HTR-8/SVneo (cell line): ENCODE measurements at places on chromosomes 5 and 9.

DNA sequence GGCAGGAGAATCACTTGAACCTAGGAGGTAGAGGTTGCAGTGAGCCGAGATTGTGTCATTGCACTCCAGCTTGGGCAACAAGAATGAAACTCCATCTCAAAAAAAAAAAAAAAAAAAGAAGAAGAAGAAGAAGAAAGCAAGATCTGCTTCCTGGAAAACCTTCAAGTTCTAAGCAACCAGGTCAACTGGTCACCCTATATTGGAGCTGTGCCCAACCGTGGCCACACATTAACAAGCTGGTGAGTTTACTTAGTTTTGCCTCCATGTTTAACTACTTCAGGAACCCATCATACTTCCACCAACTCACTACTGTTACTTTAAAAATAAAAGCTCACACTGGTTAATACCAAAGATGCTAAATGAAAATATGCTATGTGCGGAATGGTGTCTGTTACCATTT lies 12.3 kb upstream of the SKP1 start:
- DNase-seq = no peak

DNA sequence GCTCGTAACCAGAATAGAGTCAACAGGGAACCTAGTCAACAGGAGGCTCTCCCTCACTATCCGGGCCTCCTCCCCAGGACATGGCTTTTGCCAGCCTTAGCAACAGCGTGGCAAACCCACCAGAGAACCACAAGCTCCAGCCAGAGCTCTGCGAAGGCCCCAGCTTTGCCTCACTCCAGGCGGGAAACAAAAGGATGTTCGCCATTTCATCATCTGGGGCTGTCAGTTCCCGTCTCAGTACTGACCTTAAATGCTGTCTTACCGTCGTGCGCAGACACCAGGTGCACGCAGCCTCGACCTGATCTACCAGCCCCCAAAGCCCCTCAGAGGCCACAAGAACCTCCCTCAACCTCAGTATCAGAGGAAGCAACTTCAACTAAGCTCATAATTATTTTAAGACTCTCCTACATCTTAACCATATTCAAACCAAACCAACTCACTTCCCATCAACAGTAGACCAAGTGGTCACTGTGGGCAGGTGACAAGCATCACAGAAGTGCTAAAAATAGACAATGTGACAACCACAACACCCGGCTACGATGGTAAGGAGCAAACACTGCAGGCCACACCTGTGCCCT lies 71.4 kb downstream of the SEMA4D start:
- no peak for DNase-seq

- no peak for DNase-seq
Measured at GRCh38 chr5:32197032-32197431, 22.9 kb upstream of the GOLPH3 start.

DNA sequence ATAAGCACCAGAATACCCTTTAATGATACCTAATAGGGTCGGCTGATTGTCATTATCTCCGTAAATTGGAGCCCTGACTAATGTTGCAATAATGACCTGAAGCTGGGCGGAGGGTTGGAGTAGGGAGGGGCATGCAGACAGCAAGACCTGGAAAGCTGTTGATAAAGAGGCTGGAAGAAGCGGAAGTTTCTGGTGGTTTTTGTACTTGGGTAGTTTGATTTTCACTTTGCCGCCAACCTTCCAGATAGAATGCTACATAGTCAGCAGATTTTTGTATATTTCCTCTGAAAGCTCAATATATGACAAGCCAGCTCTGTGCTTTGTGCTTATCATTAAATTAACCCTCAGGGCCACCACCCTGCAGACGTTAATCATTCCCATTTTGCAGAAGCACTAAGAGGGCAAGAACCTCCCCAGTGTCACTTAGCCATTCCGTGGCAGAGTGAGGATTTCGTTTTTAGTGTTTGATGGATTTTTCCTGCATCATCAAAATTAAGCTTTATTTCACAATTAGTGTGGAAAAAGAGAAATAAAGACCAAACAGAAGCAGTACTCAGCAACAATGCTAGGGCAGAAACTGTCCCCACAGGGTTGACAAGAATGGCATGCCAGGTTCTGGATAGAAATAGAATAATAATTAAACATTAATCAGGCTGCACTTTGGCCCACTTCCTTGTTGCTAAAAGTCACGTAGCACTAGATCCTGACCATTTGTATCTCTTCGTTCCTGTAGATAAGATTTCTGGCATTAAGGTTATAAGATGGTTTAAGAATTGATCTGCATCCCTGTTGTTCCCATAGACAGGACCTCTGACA lies 34.7 kb downstream of the DIRAS2 start:
- DNase-seq = no peak

DNA sequence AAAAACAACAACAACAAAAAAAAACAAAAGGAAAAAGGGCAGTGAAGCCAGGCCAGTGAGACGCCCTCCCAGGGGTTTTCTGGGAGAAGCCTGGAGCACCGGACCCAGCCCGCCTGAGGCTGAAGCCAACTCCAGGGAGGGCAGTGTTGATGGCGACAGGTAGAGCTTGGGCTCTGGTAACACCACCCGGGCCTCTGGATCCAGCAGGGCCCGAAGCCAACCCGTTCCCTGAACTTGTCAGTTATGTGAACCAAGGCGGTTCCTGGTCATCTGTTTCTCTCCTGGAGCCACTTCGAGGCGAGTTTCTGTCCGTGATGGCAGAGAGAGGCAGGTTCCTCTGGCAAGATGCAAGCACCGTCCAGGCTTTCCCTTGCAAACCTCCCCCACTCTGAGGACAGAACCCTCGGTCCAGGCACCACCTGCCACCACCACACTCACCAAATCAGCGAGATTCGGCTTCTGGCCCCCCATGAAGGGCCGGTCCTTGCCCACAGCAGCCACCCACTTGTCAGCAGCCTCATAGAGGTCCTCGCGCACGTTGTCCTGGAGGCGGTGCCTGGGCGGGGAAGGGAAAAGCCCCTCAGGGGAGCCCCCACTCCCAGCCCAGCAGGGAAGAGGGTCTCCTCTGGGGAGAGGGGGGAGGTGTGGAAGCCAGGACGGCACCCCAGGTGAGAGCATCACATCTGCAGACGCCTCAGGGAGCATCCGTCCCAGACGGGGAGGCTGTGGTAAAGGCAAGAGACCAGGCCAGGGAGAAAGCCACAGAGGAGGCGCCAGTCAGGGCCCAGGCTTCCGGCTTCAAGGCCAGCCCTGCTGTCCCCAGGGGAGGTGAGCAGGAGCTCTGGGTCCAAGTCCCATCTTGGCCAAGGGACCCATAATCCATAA lies 5.4 kb downstream of the PTGES2 start:
- no peak for DNase-seq

- no peak for DNase-seq
Measured at GRCh38 chr5:91177639-91178038, 205.5 kb downstream of the ARRDC3 start.
